GF-D8 (cell line): ENCODE measurements at places on chromosomes 7 and 10.

- DNase-seq = no peak
Observed at GRCh38 chr7:30427296-30428070, 51.1 kb downstream of the NOD1 start.

- DNase-seq = no peak
Observed at GRCh38 chr10:71059054-71059818, 153.1 kb upstream of the UNC5B start.

- DNase-seq = no peak
Observed at GRCh38 chr7:12030116-12030515, 181.0 kb upstream of the TMEM106B start.

DNA sequence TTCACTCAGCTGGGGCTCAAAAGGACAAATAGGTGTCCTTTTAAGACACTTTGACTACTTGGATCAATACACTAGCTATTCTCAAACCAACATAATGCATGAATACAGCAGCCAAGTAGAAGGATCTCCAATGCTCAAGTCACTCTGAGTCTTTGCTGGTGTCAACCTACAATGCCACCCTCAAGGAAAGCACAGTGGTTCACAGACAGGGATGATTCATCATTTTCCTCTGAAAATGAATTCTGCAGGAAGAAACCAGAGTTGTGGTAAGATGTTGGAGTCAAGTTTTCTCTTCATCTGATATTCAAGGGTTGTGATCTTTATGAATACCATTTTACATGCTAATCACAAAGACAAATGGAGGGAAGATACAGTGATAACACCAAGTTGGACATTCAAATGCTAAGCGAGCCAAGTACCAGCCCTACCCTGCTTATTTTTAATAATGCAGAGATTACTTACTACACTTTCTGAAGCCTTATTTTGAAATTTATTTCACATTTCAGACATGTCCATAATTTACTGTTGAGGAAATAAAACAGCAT is 143.1 kb upstream of the FGFR2 start:
- no peak for DNase-seq

DNA sequence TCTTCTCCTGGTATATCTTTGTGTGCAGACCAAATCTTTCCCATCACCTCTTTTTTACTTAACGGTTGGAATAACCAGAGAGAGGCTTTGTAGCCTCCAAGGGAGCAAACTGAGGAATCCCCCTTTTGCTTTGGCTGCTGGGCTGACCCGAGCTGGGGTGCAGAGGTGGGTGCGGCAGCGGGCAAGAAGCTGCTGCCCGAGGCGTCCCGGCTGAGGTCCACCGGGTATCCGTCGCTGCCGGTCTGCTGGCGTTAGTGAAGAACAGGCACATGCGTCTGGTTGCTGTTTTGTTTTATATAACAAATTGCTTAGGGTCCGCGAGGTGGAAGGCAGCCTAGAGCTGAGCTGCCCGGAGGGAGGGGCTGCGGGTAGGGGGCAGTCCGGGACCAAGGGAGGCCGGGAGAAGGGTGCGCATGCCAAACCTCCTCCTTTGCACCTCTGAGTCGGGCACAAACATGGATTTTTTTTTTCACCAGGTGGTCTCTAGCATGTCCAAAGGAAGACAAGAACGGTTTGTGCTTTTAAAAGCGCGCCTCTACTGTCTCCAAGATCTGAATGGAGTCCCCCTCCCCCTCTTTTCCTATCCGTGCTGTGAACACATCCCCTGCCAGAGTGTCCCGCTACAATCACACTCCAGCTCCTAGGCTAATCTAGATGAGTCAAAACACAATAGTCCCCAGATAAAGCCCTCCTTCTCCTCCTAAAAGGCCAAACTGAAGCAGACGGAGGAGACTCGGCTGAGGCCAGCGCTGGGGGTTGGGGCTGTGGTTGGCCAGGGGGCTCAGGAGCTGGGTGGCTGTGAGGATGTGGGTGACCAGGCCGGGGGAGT is 6.8 kb upstream of the GATA3 start:
- DNase-seq = no peak

GRCh38 chr7:75878312-75878768 is 494 bp upstream of the RHBDD2 start:
- DNase-seq = no peak

- peak; percentile 21 for DNase-seq
Observed at GRCh38 chr10:13659887-13660550, 73.3 kb downstream of the PRPF18 start.

DNA sequence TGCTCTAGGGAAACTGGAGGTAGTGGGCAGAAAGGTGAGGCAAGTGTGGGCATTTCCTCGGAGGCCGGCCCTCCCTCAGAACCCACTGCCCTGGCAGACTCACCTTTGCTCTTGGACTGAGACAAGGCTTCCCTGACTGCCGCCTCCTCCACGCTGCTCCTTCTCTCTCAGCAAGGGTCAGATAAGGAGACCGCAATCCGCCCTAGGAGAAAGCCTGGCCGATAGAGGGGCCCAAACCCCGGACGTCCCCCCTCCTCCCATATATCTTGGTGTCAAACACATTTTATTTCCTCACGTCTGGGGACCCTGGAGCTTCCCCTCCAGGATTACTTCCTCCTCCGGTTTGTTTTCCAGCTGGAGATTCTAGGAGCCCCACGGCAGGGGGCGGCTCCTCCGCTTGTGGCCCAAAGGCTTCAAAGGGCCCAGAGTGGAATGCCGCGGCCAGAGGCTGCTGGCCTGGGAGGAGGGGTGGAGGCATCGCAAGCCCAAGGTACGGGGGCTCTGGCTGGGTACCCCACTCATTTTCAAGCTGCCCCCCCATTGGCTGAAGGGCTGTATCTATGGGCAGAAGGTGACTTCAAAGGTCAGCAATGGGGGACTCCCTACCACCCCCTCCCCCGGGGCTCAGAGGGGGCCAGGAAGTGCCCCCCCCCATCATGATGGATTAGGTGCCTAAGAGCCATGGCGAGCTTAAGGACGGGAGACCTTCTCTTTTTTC is 31.7 kb upstream of the LBX1 start:
- no peak for DNase-seq

- DNase-seq = no peak
Observed at GRCh38 chr10:62582101-62582705, 208.0 kb downstream of the ZNF365 start.

DNA sequence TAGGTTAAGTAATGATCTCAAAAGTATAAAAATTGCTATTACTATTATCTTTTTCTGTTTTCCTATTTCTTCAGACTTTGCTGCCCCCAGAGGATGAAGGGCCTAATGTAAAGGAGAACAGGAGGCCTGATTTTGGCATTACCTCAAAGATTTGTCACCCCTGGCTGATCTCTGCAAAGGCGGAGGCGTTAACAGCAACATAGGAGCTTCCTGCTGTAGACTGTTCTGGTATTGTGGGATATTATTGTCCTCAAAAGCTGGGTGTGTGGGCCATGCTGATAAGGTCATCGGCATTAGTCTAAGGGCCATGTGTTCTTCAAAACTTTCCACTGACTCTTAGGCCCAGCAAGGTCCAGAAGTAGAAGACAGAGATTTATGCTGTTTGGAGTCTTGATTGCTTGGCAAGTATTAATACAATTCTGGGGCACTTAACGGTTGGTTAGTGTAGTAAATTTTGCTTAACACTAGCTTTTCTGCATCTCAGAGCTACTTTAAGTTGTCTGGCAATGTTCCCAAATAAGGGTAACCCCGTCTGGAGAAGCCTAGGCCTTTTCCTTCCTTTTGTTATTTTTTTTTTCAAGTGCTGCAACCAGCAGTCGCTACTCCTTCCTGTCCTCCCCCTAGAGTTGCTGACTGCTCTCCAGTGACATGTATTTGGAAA is 14.0 kb upstream of the ENTPD1 start:
- peak; percentile 84 for DNase-seq

DNA sequence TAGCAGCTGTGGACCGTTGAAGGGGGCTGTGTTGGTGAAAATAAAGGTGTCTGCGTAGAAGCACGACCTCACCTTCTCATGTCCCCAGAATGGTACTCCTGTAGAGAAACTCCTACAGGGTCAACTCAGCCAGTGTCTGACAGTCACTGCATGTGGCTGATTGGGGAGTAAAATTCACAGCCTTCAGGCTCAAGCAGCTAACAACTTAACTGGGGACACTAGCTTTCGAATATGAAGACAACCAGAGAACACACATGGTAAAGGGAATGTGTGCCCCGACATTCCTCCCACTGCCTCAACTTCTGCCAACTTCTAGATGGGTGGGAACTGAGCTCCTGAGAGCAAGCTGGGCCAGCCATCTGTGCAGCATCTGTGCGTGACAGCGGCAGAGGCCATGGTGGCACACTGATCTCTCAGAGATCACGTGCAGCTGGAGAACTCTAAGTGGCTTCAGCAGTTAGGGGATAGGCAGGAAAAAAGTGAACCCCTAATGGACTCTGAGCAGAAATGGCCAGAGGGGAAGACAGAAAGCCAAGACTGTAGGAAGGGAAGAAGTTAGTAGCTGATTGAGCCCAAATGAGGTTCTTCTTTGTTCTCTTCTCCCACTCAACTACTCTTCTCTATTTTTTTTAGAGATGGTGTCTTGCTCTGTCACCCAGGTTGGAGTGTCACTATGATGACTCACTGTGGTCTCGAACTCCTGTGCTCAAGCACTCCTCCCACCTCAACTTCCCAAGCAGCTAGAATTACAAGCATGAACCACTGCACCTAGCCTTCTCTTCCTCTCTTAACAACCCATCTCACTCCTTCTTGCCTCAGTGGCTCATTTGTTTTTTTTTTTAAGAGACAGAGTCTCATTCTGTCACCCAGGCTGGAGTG is 280.8 kb downstream of the ZEB1 start:
- no peak for DNase-seq

GRCh38 chr7:123769371-123769770 is 20.6 kb upstream of the WASL start:
- DNase-seq = no peak

DNA sequence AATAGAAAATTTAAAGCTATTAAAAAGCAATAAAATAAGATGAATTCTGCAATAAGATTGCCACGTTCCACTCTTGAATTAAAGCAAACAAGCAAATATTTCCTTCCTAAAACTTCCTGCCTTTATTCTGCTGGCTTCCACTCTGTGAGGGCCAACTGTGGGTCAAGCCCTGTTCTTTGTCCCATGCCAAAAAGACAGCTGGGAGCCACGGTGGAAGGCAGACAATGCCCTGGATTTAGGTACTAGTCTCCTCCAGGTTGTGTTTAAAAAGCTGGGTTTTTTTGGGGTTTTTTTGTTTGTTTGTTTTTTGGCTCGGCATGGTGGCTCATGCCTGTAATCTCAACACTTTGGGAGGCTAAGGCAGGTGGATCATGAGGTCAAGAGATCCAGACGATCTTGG is 39.1 kb downstream of the LRRTM3 start:
- DNase-seq = no peak

GRCh38 chr7:99831595-99831994 is 3.8 kb downstream of the CYP3A43 start:
- DNase-seq = no peak

GRCh38 chr7:24457219-24457558 is 116.1 kb upstream of the PALS2 start:
- no peak for DNase-seq

DNA sequence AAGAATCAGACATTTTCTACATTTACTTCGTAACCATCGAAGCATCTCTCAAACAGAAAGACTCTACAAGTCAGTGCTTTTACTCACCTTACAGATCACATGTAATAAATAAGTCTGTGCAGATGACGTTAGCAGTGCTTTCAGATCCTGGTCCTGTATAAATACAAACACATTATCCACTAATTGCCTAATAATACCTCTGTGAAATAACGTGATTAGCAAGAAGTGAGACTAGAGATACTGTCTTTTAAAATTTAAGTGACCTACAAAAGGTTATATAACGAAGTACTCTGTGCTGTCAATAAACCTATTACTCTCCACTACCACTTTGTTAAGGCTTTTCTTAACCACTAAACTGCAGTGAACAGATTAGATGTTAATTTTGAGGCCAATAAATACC is 246.9 kb downstream of the NSUN6 start:
- no peak for DNase-seq

DNA sequence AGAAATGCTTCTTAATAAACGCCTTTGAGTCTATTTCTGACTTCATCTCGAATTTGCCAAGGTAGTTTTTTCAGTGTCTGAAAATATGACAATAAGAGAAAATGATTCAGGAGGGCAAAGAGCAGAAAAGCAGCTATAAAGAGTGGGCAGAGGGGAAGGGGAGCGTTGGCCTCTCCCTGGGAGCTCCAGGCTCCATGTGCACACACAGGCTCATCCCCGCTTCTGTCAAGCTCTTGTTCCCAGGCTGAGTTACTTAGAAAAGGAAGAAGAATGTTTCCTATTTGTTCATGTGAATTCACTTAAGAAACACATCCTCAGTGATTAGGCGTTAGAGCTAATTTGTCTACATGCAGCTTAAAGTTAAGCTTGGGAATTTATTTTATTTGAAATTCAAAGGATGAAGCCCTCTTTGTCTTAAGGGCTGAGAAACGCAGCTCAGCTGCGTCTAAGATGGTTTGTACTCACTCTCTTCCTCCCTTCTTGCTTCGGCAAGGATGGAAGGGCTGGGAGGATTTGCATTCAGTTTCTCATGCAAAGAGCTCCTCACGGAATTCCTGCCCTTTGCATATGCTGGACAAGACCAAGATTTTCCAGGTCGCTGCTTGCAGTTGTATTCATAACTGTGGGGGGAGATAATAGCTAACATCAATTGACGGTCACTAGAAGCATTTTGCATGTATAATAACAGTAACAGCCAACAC is 29.0 kb upstream of the ATXN7L1 start:
- DNase-seq = no peak

DNA sequence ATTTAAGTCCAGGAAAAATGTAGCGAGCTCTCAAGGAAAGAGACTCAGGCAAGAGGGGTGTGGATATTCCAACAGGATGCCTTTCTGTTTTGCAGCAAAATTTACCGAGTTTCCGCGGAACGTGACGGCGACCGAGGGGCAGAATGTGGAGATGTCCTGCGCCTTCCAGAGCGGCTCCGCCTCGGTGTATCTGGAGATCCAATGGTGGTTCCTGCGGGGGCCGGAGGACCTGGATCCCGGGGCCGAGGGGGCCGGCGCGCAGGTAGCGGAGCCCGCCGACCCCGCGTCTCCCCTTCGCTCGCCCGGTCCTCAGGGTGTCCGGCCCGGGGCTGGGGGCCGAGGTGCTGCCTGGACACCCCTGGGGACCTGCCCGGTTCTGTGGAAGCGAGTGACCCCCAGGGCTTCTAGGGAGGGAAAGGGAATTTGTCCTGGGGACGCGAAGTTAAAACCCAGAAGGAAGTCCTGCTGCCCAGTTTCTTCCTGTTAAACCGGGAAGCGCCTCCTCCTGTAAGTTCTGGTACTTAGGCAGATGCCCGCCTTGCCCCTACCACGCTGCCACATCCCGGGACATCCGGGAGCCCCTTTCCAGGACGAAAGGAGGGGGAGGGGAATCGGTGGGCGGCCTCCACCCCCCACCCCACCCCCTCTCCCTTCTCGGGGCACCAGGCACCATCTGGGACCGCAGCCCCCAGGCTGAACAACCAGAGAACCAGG is 2.5 kb downstream of the VSTM2A start:
- DNase-seq = no peak

DNA sequence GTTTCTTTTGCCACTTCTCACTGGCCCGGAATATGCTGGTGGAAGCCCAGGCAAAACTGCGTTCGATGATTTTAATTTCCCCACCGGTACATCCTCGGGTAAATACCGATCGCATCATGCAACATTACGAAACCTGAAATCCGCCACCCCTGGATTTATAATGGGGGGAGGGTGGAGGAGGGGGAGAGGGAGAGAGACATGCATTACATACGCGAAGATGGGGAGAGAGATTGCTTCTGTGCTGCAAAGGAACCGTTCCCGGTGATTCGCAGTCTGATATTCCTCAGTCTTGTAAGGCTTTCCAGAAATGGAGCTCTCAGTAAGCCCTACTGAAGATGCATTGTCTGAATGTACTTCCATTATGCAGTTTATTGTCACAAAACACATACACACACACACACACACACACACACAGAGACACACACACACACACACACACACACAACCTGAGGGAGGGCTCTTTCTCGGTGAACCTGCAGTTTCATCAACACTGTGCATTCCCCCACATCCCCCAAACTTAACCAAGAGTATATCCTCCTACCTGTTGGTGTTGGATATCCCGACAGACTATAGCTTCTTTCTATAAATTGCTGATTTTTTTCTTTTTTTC is 741 bp downstream of the GPR85 start:
- no peak for DNase-seq
